ENCODE measurements at places on chromosomes 7 and 10.

GRCh38 chr10:114096864-114097263, 53.2 kb downstream of the ADRB1 start:
- DNase-seq, result no peak

GRCh38 chr7:148729984-148730733, 31.5 kb downstream of the CUL1 start:
- DNase-seq, result no peak

GRCh38 chr10:101725296-101726114, 30.5 kb upstream of the FBXW4 start:
- no peak for DNase-seq

- DNase-seq, result no peak
These were observed 8.7 kb downstream of the ZMIZ2 start for GRCh38 chr7:44757311-44757710.

All from stimulated activated CD4-positive, alpha-beta T cell treated with anti-CD3 and anti-CD28 coated beads, Interleukin-1b, Interleukin-23, amount 100 ng/mL, for 4 hours (primary cell).